ENCODE measurements at places on chromosomes 5 and 9.

GRCh38 chr9:33147416-33148169 lies 19.5 kb downstream of the B4GALT1 start:
- no peak for DNase-seq

GRCh38 chr9:87464110-87464991 lies 33.3 kb upstream of the DAPK1 start:
- DNase-seq, result no peak

GRCh38 chr5:116308391-116308790 lies 223.6 kb downstream of the COMMD10 start:
- no peak for DNase-seq

DNA sequence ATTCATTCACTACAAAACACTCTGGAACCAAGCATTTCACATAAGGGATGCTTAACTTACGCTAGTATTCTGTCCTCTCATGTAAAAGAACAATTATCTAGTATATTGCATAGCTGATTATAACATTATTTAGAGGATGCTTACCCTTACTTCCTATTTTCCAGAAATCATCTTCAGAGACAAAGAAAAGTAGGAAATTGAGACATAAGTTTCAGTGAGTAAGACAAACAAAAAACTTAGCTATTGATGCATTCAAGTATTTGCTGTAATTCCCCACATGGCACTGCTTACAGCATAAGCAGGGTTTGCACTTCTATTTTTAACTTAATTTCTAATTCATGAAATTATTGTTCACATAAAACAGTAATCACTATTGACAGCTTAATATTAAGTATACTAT lies 104.8 kb upstream of the SREK1 start:
- DNase-seq, result no peak

- no peak for DNase-seq
These were observed 612.7 kb downstream of the TLR4 start for GRCh38 chr9:118316831-118317343.

GRCh38 chr5:62281411-62281810 lies 24.6 kb upstream of the KIF2A start:
- no peak for DNase-seq

GRCh38 chr5:133354323-133355185 lies 257.8 kb downstream of the FSTL4 start:
- no peak for DNase-seq

GRCh38 chr9:15104826-15105420 lies 194.7 kb upstream of the FREM1 start:
- peak; percentile 8 for DNase-seq

GRCh38 chr5:168347368-168348083 lies 56.1 kb downstream of the WWC1 start:
- DNase-seq, result no peak

DNA sequence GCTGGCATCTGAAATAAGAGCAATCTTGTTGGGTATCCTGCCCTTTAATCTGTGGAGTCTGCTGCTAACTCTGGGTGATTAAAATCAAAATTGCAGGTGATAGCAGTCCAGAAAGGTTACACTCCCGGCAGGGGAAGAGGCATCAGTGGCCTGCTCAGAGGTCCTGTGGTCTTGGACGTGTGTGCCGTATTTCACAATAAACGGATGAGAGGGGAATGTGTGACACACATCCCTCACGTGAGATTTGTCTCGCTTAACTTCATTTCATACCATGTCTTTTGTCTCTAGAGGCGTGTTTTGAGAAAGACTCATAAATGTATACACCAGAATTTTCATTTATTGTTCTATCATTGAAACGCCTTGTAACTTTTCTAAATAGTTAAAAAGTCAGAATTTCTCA lies 36.6 kb downstream of the FAM240B start:
- no peak for DNase-seq

DNA sequence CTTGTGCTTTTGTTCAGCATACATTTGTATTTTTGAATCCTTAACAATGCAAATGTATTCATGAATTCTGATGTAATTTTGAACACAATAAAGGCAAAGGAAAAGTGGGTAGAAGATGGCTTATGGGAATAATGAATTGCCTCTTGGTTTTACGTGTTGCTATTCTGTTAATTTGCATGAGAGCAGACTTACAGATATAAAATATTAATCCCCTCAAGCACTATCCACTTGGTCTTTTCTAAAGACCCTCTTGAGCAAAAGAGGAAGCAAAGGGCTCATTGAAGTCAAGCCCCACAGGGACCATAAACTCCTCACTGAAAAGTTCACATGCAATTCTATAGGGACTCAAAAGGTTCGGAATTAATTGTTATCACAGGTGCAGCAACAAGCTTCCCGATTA lies 51.9 kb downstream of the OSTF1 start:
- DNase-seq, result no peak

- no peak for DNase-seq
These were observed 133.8 kb downstream of the PDE4D start for GRCh38 chr5:59759600-59760351.

- DNase-seq, result peak; percentile 6
These were observed 170.5 kb downstream of the ARHGEF28 start for GRCh38 chr5:73796164-73797131.

- no peak for DNase-seq
These were observed 5.8 kb upstream of the RAB14 start for GRCh38 chr9:121207371-121207940.

All from globus pallidus (tissue), 1 donor.